Hematopoietic multipotent progenitor cell treated with erythropoietin and hydrocortisone succinate and interleukin-3 and kit ligand, for 15 days (in vitro differentiated cells): ENCODE measurements at places on chromosomes 5 and 9.

- DNase-seq = no peak
Observed at GRCh38 chr9:107730666-107731065, 241.1 kb upstream of the KLF4 start.

DNA sequence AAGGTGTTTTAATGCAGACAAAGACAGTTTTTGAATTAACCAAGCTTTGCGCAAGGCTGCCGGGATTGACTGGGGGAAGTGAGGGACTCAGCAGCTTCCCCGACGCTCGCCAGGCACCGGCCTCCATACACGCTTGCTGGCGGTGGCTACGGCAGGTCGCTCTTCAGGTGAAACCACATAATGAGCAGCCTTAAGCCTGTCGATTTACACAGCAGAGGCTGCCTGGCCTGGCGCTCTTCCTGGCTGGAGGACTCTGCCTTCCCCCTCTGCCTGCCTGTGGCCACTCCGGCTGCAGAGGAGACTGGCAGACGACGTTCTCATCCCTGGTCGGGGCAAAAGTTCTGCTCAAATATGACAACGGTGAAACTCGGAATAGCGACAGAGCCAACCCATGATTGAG lies 9.0 kb upstream of the NOTCH1 start:
- no peak for DNase-seq

DNA sequence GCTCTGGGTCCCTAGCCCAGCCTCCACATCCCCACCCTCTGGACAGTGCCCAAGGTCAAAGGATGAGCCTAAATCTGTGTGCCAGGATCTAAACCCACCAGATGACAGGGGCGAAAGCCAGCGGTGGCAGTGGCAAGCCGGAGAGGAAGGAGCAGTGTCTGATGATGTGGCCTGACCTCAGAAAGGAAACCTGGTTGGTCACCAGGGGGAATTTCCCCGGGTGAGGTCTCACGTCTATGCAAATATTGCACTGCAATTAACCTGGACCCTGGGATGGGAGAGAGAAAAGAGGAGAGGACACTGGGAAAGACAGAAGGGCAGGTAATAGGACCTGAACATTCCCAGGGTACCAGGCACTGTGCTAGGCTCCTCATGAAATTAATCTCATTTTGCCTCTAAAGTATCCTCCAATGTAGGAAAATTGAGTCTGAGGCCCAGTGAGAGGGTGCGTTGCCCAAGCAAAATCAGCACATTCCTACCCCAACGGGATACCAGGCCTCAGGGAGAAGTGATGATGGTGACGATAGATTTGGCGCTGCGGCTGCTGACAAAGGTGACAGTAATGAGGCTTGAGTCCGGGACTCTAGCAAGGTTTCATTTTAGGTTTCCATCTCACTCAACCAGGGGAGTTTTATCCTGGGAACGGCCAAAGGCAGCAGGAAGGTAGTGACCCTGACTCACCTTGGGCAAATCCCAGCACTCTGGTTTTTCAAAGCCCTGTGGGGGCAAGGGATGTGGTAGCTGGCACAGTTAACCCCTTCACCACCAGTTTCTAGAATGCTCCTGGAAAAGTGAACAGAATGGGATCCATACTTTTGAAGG lies 13.4 kb upstream of the TNIP1 start:
- no peak for DNase-seq

DNA sequence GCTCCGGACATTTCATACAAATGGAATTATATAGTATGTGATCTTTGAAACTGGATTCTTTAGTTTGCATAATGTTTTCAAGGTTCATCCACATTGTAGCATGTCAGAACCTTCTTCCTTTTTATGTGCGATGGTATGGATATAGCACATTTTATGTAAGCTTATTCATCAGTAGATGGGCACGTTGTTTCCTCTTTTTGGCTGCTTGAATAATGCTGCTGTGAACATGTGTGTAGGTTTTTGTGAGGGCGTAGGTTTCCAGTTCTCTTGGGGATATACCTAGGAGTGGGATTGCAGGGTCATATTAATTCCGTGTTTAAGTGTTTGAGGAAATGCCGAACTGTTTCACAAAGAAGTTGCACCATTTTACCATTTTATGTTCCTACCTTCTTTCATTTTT lies 187.8 kb downstream of the NR3C1 start:
- DNase-seq = no peak

- peak; percentile 28 for DNase-seq
Observed at GRCh38 chr9:123401879-123402513, 46.0 kb downstream of the CRB2 start.

DNA sequence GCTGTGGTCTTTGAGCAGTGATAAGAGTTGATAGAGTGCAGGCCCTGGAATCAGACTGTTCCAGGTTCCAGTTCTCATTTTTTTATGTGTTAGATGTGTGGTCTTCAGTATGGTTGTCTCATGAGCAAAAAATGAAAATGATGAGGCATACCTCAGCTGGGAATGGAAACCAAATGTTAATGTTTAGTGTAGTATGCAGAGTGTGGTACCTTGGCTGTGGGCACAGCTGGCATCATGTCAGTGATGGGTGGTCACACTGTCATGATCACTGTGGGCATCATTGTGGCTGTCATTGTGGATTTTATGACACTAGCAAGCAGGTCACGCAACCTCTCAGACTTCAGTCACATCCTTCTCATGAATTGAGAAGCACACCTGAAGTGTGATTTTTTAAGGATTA lies 6.4 kb downstream of the ABLIM3 start:
- DNase-seq = no peak

GRCh38 chr9:16211946-16212345 lies 658.5 kb downstream of the BNC2 start:
- DNase-seq = no peak

- no peak for DNase-seq
Observed at GRCh38 chr5:59449905-59450644, 443.5 kb downstream of the PDE4D start.

DNA sequence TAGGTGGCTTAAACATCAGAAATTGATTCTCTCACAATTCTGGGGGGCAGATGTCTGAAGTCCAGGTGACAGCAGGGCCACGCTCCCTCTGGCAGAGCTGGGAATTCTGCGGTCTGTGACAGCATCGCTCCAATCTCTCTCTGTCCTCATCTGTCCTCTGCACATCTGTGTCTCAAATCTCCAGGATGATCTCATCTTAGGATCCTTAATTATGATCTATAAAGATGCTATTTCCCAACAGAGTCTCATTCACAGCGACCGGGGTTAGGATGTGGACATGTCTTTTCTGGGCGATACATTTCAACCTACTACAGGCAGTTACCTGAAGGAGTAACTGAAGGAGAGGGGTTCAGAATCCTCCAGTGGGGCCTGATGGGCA lies 31.4 kb downstream of the ANKRD33B start:
- DNase-seq = no peak

- DNase-seq = no peak
Observed at GRCh38 chr9:85402551-85402950, 339.2 kb downstream of the AGTPBP1 start.

DNA sequence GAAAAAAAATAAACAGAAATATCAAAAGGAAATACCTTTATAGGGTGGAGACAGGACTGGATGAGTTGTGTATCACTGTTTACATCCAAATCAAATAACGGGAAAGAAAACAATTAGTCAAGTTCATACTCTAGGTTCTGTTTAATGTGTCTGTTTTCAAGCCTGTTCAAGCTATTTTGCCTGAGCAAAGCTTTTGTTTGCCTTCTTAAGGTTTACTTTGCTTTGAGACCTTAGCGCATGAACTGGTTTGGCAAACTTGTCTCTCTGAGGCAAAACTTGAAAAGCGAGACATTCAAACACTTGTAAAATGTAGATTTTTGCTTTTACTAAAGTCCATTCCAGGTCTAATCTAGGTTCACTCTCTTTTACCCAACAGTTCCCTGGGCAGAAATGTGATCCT lies 174.1 kb upstream of the RFX3 start:
- DNase-seq = no peak

DNA sequence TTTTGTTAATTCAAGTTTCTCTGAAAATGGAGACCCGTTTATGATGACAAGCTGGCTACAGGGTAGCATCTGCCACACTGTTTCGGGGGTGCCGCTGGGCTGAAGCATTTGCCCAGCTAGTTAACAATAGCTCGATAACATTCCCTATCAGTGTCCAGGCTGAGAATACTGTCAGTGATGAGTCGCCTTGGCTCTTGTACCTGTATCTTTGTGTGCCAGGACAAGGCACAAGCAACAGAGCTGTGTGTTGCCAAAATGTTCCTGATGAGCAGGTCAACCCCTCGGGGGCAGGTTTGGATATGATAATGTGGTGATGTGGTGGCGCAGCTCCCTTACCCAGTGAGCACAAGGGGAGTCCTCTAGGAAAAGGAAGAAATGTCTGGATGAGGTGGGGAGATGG lies 7.0 kb downstream of the TGFBI start:
- DNase-seq = no peak

GRCh38 chr9:128120741-128121465 lies 6.6 kb downstream of the PTGES2 start:
- DNase-seq = no peak

DNA sequence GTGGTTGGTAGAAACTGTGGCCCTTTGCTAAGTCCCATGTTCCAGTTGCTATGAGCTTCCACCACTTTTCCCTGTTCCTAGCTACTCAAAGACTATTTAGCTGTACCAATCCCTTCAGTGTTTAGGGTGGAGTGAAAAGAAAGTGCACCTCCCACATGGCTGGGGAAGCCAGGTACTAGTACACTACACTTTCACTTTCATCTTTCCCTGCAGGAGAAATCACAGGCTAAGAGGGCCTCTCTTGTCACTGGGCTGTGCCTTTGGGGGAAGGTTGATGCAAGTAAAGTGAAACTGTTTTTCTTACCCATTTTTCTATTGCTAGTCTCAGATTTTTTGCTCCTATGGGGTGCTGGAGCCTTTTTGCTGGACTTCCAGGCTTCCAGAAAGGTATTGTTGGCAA lies 33.5 kb upstream of the CKS2 start:
- DNase-seq = no peak

DNA sequence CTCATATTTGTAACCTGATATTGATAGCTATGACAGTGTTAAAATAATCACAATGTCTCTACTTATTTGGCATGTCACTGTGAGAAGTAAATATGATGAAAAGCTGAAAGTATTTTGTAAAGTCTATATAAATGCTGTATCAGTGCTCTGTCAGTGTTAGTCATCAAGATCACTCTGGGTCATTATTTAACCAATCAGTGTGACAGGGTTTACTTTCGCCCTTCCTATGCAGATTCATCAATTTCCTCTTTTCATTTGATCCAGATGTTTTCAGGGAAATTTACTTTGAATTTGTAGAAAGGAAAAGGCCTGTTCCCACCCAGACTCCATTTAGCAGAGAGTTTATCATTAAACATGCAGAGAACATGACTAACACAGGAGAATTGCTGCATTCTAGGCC lies 9.9 kb upstream of the PCSK5 start:
- DNase-seq = no peak

- no peak for DNase-seq
Observed at GRCh38 chr9:129275626-129276247, 97.7 kb upstream of the IER5L start.

DNA sequence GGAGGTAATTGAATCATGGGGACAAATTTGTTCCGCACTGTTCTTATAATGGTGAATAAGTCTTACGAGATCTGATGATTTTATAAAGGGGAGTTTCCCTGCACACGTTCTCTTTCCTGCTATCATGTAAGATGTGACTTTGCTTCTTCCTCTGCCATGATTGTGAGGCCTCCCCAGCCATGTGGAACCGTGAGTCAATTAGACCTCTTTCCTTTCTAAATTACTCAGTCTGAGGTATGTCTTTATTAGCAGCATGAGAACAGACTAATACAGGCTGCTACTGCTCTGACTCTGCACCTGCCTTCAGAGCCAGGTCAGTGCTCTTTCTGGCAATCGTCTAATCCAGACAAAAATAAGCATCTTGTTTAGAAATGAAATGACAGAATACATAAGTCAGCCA lies 479.2 kb upstream of the TUSC1 start:
- no peak for DNase-seq

DNA sequence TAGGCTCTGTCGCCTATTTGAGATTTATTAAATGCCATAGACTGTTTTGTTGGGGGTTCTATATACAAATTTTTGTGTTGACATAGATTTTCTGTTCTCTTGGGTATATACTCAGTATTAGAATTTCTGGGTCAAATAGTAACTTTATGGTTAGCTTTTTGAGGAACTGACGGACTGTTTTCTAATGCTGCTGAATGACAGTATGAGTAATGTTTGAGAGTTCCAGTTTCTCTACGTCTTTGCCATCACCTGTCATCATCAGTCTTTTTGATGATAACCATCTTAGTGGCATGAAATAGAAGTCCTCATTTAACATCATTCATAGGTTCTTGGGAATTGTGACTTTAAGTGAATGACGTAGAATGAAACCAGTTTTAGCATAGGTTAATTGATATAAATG lies 60.1 kb downstream of the CCDC171 start:
- DNase-seq = no peak

DNA sequence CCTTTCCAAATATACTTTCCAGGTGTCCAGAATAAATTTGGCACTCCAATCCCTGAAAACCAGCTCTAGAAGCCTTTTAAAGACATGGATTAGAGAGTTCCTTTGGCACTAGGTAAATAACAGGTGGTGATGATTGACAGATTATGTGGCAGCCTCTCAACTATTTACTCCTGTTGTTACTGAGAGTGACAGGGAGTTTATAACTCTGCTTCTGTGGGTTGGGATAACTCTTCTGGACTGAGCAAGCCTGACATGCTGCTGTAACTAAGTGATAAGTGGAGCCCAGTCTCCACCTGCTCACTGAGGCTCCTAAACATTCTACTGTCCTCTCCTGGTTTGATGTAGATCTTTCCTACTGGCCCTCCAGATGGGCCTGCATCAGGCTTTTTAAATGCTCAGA lies 693.2 kb upstream of the FTMT start:
- DNase-seq = no peak

DNA sequence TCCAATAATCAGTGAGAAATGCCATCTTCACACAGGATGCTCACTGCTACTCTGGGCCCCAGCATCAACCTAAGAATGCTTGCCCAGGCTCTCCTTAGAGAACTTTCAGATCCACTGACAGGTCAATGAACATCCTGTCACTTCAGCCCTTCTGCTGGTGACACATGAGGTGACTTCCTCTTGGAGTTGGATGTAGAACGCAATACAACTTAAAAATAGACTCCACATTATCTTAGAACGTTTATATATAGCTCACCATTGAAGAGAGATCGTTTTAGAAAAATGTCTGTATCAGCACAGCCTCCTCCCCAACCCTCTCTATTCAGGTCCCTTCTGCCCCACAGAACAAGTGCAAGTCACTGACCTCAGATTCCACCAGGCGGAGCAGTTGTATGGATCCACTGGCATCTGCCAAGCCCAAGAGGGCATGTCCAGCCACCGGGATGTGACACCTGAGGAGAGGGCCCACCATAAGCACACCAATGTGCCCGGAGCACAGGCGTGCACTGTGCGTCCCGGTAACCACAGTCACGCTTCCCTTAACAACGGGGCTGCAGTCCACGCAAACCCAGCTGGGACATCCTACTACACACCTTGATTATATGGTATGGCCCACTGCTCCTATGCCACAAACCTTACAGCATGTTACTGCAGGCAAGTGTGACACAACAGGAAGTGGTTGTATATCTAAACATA lies 2.9 kb downstream of the DPH7 start:
- DNase-seq = no peak

- no peak for DNase-seq
Observed at GRCh38 chr5:35030426-35031100, 17.2 kb downstream of the AGXT2 start.

- no peak for DNase-seq
Observed at GRCh38 chr5:135137146-135137915, 103.3 kb upstream of the PITX1 start.

- DNase-seq = no peak
Observed at GRCh38 chr9:118786877-118787276, 582.4 kb downstream of the BRINP1 start.
